ENCODE measurements at places on chromosomes 4 and X. TPM values are rescaled to one million over a fixed set of nuclear protein-coding genes. Genes with fewer than 3 reads are reported as not detected.

DNA sequence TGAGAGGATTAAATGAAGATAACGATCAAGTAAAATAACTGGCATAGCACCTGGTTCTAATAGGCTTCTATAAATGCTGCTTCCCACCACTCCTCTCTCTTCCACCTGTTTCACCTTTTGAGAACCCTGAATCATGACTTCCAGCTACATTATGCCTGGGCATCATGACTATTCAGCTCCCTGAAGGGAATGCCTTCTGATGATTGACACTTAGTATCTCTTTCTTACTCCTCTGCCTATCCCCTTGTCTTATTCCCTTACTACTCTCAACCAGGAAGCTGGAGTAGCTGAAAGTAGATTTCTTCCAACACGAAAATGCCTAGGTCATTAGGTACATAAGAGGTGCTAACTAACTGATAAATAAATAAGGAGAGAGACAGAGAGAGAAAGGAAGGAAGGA is 24.7 kb upstream of the CXCL8 start:
- H3K27me3 ChIP-seq = peaks cover 6% of the 10 kb centered on the region
- no peaks in the 10 kb centered on the region for H3K36me3 ChIP-seq
- H3K27ac ChIP-seq = no peak overlapping the region
- H3K4me3 ChIP-seq = no peak overlapping the region
- DNase-seq = no peak

The GYPB gene
- not detected for total RNA-seq

GRCh38 chr4:102493794-102494193 is 7.4 kb upstream of the NFKB1 start:
- no peaks in the 10 kb centered on the region for H3K27me3 ChIP-seq
- no peak for DNase-seq
- H3K4me3 ChIP-seq = no peak overlapping the region
- no peak overlapping the region for H3K27ac ChIP-seq

GRCh38 chrX:16743604-16744325 is 24.4 kb downstream of the SYAP1 start:
- H3K36me3 ChIP-seq = peaks cover 21% of the 10 kb centered on the region
- H3K4me3 ChIP-seq = no peak overlapping the region
- H3K4me1 ChIP-seq = no peaks in the 10 kb centered on the region
- no peak overlapping the region for H3K27ac ChIP-seq

The SPACA5 gene
- not detected for total RNA-seq

The CT45A3 gene
- not detected for total RNA-seq

The TEX13C gene
- total RNA-seq = not detected

Measured in activated T-helper 2 cell treated with anti-CD3 and anti-CD28 coated beads, Interferon-gamma antibody, Interleukin-2, Interleukin-4, amounts not matched to agents 10 μg/mL and 5 μg/mL and 100 μg/mL, durations not matched to agents 14 hours and 24 hours and 36 hours (primary cell).